ENCODE measurements at places on chromosomes 3 and 15.

GRCh38 chr15:98035134-98035533 lies 74.6 kb downstream of the ARRDC4 start:
- no peak for DNase-seq

GRCh38 chr3:133694288-133695268 lies 32.8 kb upstream of the TOPBP1 start:
- no peak for DNase-seq

- no peak for DNase-seq
Observed at GRCh38 chr15:70302360-70302759, 204.6 kb upstream of the TLE3 start.

DNA sequence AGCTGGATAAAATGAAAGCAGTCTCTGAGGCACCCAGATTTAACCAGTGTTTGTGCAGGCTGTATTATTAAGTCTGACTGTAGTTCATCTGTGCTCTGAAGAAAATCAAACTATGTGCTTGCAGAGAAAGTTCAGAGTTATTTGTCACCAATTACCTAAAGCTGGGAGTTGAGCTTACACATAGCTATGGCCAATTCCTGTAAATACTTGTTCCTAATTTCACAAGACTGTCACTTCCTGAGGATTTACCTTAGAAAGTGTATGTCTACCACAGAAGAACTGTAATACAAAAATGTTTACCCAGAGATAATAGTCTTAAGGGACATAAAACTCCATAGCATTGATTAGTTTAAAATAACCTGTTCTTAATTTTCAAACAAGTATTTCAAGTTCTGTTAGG lies 628.4 kb upstream of the TGFBR2 start:
- DNase-seq, result no peak

DNA sequence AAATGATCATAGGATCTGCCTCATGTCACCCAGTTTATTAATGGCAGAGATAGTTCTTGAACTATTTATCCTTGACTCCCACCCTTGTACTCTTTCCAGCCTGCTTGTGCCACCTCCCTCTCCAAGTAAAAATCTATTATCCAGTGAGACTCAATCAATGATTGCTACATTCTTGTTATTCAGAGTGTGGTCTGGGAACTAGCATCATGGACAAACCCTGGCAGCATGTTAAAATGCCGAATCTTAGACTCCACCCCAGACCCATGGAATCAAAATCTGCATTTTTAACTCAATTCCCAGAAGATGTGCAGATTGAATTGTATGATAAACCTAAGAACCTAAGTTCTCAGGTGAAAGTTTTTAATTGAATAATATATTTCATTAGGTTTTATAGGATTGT lies 34.7 kb upstream of the PYDC2 start:
- DNase-seq, result no peak

DNA sequence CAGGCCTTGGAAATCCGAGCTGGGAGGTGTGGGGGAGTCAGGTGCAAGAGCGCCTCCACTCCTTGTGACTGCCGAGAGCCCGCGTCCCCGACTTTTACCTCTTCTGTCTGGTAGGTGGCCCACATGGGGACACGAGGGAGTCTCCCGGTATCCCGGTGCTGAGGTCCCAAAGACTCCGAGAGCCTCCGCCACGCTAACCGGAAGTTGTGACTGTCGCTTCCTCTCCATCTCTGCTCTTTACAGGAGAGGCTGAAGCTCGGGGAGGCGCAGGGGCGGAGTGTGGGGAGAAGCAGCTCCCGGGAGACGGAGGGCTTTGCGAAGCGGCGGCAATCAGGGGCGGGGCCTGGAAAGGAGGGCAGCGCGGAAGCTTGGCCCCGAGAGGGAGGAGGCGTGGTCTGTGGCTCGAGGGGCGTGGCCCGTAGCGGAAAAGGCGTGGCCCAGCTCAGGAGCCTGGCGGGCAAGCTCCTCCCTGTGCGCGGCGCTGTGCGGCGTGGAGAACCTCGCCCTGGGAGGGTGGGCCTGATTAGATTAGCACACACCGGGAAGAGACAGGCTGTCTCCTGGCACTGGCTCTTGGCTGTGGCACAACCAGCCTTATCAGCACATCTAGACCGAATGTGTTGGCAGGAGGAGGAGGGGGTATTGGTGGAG lies 143.9 kb downstream of the GABRB3 start:
- DNase-seq, result peak; percentile 71

- no peak for DNase-seq
Observed at GRCh38 chr3:15160662-15161061, 45.4 kb upstream of the CAPN7 start.

GRCh38 chr3:24191801-24192403 lies 246.8 kb downstream of the NR1D2 start:
- no peak for DNase-seq

DNA sequence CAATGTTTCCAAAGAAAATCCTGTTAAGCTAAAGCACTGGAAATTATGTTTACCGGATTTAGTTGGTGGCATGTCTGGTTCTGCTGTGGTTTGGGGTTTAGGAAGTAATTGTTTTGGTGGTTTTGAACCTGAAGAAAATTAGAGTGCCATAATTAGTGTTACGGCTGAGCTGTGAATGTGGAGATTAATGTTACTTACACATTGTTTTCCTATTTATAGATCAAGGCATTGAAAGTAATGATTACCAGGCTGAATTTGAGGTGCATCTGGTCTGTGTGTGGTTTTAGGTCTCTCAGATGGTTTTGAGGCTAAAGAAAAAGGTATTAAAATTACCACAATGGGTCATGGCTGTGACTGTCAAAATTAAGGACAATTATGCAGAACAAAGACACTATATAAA lies 128.9 kb downstream of the TFG start:
- DNase-seq, result no peak

- DNase-seq, result no peak
Observed at GRCh38 chr3:15325228-15325627, 7.2 kb downstream of the SH3BP5 start.

DNA sequence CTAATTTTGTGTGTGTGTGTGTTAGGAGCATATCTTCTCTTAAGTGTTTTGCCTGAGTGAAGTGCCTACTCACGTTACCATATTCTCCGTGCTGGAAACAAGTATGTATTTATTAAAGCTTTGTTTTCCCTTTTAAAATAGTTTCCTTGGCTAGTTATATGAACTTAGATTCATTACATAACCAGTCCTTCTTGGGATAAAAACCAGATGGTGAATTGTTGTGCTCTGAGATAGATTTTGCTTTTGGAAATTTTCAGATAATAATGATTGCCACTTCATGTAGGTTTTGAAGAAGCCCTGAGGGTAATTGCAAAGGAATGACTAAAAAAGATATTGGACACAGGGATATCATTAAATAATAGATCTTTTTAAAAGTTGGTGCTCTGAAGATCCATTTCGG lies 390.2 kb upstream of the SGO1 start:
- no peak for DNase-seq

- DNase-seq, result no peak
Observed at GRCh38 chr3:13066834-13067233, 6.4 kb downstream of the IQSEC1 start.

DNA sequence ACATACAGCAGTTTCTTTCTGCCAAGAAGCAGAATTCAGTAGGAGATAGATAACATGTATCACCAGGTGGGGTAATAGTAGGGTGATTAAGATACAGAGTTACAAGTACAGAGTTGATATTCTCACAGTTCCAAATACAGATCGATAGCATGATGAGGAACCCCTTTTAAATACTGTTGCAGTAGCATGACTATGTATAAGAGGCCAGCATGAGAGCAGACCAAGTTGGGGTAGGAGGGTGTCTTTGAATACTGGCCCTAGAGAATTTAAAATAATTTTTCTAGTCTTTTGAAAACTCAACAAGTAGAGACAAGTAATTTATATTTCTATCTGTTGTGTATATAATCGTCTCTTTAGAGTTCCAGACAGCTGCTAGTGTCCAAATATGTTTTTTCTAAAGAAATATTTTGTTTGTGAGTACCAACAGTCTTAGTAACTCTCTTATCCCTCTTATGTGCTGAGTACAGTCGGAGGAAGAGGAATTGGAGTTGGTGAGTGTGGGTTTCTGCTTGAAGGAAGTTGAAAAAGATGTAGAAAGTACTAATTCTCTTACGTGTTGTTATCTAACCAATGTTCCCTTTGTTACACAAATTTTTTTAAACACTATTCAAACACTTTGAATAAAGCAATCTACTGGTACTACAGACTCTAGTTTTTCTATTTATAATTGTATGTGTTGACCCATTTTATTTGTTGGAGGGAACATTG lies 30.2 kb downstream of the LYSMD4 start:
- no peak for DNase-seq

DNA sequence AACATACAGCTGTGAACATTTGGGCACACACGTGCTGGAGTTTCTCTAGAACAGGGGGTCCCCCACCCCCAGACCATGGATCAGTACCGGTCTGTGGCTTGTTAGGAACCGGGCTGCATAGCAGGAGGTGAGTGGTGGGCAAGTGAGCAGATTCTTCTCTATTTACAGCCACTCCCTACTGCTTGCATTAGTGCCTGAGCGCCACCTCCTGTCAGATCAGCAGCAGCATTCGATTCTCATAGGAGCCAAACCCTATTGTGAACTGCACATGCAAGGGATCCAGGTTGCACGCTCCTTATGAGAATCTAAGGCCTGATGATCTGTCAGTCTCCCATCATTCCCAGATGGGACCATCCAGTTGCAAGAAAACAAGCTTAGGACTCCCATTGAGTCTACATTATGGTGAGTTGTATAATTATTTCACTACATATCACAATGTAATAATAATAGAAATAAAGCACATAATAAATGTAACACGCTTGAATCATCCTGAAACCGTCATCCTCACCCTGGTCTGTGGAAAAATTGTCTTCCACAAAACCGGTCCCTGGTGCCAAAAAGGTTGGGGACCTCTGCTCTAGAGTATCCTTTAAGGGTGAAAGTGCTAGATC lies 25.8 kb downstream of the CHRM5 start:
- DNase-seq, result no peak

DNA sequence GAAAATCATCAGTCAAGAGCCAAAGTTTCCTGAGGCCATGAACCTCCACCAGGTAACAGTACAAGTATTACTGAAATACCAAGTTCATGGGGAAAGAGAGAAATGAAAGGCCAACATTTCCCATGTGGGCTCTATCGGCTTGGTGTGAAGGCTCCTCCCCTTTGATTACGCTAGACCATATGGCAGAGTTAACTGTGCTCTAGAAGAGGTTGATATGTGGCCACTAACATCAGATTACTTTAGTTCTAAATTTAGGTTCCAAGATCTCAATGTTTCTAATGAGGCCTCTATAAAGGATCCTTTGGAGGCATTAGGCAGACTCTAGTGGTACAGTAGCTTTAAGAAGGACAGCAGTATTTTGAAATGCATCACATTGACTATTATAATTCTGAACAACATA lies 127.1 kb downstream of the SEMA6D start:
- DNase-seq, result no peak

DNA sequence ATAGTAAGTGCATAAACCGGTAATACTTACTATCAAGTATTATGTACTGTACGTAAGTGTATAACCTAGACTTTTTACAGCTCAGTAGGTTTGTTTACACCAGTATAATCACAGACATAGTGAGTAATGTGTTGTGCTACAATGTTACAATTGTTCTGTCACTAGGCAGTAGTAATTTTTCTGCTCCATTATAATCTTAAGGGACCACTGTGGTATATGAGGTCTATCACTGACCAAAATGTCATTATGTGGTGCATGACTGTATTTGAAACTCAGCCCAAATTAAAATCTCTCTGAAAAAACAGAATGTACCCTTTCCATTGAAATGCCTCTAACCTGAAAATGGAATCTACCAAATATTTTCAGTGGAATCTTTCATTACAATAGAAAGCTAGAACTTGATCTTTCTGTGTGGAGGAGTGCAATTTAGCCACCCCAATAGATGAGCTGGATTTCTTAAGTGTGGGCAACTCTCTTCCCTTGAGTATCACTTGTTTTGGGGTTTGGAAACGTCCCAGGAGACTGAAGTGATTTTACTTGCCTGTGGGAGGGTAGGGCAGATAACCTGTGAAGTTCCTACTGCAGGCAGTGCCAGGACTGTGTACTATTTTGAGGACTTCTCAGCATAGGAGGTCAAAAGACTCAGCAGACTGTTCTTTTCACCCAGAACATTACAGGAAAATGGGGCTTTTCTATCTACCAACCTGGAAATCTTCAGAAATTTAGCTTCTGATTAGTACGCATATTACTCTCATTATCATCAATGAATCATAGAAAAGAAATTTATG lies 50.9 kb downstream of the FAM98B start:
- no peak for DNase-seq

DNA sequence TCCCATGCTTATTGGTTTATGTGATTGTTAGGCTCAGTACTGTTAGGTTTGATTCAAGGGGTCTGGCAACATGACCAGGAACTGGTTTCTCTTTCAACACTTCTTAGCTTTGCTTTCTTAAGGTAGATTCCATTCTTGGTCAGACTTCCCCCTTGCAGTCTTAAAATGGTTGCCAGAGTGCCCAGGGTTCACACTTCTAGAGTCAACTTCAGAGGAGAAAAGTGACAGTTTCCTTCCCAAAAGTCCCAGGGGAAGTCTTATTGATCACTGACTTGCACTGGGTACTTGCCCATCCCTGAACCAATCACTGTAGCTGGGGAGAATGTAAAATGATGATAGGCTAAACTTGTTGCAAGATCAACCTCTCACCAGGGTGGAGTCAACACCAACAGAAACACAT lies 14.1 kb downstream of the MGLL start:
- no peak for DNase-seq

GRCh38 chr3:166171695-166172094 lies 334.5 kb upstream of the BCHE start:
- DNase-seq, result no peak

GRCh38 chr3:112640930-112641801 lies at the start of gene CCDC80:
CCDC80 (minus strand) TSS chr3:112641143; CDS start chr3:112639905, 1,238 bp downstream.
- DNase-seq, result no peak

- no peak for DNase-seq
Observed at GRCh38 chr3:127014536-127015281, 31.8 kb downstream of the PLXNA1 start.

Data from adrenal gland (tissue), 19 donors.